ENCODE measurements at places on chromosomes 12 and 14.

DNA sequence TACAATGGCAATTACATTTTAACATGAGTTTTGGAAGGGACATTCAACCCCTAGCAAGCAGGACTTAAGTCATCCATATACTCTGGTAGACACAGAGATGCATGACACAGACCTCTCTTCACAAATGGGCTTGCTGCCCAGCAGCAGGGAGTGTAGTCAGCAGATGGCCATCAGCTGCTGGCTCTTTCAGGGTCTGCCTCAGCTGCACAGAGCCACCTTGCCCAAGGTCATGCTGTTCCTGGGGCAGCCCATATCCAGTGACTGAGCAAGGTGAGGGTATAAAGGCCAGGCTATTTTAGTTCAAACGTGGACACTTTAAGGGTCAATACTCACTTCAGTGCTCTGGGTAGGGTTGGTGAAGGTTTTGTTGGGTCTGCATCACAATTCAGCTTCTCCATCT, 58.3 kb upstream of the JDP2 start:
- no peak for DNase-seq

- no peak for DNase-seq
These were observed 106.4 kb downstream of the EFCAB11 start for GRCh38 chr14:89848165-89848564.

DNA sequence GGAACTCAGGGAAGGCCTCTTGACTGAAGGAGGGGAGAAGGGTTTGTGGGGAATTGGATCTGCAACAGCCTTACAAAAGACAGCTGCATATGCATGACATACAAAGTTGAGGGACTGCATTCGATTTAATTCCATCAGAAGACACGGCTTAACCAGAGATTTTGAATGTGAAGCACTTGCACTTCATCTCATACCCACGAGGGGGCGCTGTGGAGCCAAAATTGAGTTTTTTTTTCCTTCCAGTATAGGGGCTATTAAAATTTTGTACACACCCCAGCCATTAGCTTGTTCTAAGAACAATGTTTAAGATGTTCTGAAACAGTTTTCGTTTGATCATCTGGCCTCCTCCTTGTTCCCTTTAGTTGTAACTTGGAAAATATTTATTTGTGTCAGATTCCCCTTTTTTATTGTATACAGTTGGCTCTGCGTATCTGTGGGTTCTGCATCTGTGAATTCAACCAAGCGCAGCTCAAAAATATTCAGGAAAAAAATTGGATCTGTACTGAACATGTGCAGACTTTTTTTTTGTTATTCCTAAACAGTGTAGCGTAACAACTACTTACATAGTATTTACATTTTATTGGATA, 1.6 kb downstream of the SUDS3 start:
- DNase-seq, result peak; percentile 58

GRCh38 chr12:45203767-45204166, 12.1 kb upstream of the ANO6 start:
- DNase-seq, result no peak

GRCh38 chr12:37546901-37547475, 769.6 kb upstream of the ALG10B start:
- no peak for DNase-seq
